ENCODE measurements at places on chromosomes 1 and 21.
A peak's percentile ranks its signal among the peaks of the same experiment; 100 is the strongest.

GRCh38 chr1:89881415-89882058, 60.7 kb downstream of the LRRC8D start:
- DNase-seq = no peak

- DNase-seq = no peak
These were observed 181.7 kb upstream of the DPYD start for GRCh38 chr1:98102345-98103030.

DNA sequence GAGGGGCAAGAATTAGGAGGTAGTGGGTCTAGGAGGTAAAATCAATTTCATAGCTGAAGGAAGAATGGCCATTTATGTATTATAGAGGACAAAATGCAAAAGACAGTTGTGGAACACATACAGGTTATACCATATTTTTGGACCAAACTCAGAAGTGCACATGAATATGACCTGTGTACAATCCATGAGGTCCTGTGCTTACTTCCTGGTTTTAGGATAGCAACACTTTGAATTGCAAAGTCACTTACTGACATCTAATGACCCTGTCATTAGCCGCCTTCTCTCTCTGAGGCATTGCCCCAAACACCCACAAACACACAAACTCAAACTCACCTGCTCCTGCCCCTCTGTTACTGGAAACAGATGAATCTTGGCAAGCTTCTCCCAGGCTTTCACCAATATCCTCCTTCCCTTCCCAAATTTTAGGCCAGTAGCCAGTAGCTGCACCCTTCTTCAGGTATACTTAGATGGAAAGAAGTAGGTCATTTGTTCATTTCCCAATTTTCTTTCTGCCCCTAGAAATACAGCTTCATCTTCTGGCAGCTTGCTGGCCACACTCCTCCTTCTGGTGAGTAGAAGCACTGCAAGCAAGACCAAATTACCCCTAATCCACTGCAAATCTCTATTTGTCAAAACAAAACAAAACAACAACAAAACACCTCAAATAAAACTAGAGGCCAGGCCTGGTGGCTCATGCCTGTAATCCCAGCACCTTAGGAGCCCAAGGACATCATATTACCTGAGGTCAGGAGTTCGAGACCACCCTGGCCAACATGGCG, 13.7 kb upstream of the RPL5 start:
- no peak for DNase-seq

- no peak for DNase-seq
These were observed 280.4 kb downstream of the BRINP2 start for GRCh38 chr1:177451191-177451590.

DNA sequence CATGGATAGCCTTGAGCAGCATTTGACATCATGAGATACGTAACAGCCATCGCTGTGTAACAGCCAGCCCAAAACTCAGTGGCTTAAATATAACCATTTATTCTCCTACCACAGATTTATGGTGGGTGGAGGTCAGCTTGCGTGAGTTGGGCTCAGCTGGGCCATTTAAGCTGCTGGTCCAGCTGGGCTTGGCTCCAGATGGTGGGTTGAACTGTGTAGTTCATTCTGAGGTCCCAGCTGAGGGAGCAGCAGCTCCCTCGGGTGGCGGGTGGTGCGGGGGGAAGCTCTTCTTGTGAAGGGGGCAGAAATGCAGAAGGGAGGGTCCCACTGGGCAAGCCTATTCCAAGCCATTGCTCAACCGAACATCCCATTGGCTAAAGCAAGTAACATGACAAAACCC, 75.9 kb downstream of the IGSF21 start:
- no peak for DNase-seq

- no peak for DNase-seq
These were observed 431.0 kb downstream of the DPYD start for GRCh38 chr1:97489834-97490233.

DNA sequence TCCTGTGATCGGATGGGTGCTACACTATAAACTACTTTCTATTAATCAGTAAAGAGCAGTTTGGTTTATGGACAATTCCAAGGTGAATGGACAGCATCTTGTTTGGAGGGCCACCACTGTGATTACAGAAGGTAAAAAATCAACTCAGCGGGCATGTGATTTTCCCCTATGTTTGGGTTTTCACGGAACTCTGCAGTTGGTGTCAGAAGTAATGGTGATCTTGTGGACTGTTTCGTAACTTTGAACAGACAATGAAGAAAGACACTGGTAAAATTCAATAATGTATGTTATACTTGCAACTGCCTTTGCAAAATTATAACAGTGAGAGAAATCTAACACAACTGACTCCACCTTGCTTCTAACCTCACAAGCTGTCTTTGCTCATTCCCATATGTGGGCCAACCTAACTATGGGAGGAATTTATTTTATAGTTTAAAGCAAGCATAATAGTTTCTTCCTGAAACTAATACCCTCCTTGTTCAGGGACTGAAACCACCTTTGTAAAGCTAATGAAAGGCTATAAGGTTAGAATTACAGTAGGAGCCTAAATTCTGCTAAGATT, 53.2 kb downstream of the TRIM33 start:
- DNase-seq = no peak

DNA sequence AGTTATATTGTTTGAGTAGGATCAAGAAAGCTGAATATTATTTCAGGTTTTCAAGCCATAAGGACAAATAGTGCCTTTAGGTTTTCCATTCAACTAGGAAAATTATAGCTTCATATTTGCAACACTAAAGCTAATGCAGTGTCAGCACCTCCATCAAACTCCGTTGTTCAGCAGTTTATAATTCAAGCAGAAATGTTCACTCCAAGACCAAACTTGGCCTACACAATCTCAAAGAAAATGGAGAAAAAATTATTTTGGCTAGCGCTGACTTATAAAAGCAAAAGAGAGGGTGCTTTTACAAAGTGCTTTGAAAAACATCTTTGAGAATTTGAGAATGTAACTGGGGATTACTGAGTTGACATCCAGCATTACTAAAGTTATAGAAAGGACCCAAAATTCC, 1.4 kb downstream of the SPAG17 start:
- DNase-seq = no peak

- DNase-seq = no peak
These were observed 59.0 kb upstream of the KCND3 start for GRCh38 chr1:112048421-112048820.

DNA sequence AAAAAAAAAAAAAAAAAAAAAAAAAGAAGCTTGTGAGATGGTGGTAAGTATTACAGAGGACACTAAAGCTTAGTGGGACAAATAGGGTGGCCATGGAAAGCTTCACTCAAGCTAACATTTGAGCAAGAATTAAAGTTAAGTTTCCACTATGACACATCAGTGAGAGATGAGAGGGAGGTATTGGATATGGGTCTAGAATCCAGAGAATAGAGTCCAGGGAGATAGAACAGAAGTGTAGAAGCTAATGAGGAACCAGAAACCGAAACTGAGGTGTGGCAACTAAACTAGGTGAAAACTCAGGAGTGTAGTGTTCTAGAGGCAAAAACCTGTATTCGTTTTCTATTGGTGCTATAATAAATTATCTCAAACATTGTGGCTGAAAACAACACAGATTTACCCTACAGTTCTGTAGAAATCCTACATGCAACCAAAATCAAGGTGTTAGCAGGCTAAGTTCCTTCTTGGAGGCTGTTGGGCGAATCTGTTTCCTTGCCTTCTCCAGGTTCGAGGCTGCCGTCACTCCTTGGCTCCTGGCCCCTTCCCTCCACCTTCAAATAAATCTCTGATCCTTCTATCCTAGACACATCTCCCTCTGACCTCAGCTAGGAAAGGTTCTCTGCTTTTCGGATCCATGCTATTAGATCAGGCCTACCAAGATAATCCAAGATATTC, 36.2 kb downstream of the PTP4A2 start:
- no peak for DNase-seq

DNA sequence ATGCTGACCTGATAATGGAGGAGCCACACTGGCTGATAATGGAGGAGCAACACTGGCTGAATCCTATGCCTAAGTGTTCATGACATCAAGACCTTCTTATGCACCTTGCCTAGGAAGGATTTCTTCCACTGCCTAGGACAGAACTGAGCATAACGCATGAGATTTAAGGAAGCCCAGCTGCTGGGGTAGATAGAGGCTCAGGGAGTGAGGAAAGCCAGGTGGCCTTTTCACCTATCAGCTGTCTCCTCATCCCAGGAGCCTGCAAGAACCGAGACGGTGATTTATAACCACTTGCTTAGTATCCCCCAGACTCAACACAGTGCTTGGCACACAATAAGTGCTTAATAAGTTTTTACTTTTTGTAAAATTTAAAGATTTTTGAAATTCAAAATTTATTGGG, 7.4 kb upstream of the CTBS start:
- no peak for DNase-seq

DNA sequence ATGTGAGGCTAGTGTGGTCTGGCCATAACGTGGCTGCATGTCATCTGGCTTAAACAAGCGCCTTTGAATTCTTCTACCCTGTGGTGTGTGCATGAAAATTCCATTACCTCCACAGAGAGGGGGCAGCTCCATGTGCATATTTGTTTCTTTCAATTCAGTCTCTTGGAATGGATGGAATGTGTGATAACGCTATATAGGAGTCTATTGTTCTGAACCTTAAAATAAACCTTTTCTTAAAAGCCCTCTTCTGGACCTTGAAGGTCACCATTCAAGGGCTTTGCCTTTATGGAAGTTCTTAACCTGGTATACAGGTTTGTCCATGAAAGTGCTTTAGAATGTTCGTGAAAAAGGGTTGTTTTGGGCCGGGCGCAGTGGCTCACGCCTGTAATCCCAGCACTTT, 118.2 kb upstream of the ADGRL2 start:
- peak; percentile 79 for DNase-seq

DNA sequence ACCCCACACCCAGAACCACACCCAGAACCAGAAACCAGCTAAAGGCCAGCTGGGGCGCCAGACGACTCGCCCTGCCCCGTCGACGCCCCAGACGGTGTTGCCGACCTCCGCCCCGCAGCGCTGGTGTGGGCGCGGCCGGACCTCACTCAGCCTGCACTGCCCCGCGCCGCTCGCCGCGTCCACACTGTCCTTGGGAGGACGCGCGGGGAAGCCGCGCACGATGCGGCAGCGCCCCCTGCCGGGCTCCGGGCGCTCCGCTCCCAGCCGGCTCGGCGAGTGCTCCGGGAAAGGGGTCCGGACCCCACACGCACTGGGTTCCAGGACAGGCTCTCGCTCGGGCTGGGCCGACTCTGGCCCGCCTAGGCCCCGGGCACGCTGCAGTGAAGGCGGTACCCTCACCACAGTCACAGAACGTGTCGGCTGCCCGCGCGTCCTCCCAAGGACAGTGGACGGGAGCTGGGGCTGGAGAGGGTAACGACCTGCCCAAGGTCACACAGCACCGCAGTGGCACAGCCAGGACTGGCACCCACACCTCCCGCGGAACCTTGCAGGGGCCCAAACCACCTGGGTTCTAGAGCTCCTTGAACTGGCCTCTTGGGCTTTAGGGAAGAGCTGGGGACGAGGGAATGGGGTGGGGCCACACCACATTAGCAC, 90.2 kb downstream of the DMRTA2 start:
- no peak for DNase-seq

DNA sequence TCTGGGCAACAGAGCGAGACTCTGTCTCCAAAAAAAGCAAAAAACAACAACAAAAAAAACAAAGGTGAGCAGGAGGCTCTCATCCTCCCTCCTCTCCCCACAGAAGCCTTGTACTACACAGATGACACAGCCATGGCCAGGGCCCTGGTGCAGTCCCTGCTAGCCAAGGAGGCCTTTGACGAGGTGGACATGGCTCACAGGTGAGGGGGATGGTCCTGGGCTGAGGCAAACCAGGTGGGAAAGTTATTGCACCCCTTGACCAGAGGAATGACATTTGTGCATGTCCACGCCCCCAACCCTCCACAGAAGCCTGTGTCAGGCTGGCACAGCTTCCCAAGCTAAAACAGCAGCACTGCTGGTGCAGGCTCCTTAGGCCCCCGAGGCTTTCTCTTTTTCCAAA, 2.4 kb downstream of the ADPRS start:
- no peak for DNase-seq

DNA sequence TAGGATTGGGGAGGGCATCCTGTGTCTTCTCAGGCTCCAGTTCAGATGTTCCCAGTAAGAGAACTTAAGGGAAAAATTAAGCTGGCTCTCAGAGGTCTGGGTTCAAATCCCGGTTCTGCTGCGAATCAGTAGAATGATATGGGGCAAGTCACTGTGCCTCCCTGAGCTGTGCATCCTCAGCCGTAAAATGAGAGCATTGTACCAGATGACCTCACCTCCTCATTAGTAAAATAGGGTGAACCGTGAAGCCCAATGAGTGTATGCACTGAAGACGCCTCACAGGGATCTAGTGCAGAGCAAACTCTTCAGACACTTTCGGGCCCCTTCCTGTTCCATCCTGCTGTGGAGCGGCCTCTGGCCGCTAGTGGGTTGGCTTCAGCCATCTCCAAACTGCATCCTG, 36.0 kb downstream of the SYT6 start:
- DNase-seq = no peak

DNA sequence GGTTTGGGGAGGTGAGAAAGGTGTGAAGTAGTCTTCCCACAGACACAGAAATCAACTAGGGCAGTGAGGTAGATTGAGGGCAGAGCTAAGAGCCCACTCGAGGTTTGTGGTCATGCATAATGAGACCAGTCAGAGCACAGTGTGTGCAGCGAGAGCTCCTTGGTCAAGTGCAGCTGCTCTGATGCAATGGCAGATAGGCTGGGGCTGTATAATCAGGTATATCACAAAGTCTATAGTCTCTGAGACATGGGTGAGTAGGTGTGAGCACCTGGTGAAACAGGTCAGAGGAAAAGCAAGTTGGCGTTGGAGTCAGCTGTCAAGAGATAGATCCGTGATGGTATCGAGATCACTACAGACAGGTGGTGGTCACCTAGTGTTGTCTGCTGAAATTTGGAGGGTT, 17.6 kb downstream of the DSCAM start:
- DNase-seq = no peak

DNA sequence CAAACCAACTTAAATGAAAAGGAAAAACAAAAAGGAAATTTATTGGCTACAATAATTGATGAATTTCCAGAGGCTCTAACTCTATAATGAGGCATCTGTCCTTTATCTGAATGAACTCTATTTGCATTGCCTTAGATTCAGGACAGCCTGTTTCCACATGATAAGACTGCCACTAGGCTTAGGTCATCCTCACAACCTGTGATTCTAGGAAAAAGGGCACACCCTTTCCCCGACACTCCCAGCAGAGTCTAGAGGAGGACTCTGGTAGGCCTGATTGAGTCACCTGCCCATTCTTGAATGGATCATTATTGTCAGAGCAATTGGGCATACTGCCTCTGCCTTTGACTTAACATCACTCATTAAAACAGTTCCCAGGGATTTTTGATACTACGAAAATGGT, 262.8 kb downstream of the TPR start:
- no peak for DNase-seq
